ENCODE measurements at places on chromosomes 12 and 14. TPM values are rescaled to one million over a fixed set of nuclear protein-coding genes. Genes with fewer than 3 reads are reported as not detected.

Gene MOK
- 9.3 TPM for total RNA-seq

DNA sequence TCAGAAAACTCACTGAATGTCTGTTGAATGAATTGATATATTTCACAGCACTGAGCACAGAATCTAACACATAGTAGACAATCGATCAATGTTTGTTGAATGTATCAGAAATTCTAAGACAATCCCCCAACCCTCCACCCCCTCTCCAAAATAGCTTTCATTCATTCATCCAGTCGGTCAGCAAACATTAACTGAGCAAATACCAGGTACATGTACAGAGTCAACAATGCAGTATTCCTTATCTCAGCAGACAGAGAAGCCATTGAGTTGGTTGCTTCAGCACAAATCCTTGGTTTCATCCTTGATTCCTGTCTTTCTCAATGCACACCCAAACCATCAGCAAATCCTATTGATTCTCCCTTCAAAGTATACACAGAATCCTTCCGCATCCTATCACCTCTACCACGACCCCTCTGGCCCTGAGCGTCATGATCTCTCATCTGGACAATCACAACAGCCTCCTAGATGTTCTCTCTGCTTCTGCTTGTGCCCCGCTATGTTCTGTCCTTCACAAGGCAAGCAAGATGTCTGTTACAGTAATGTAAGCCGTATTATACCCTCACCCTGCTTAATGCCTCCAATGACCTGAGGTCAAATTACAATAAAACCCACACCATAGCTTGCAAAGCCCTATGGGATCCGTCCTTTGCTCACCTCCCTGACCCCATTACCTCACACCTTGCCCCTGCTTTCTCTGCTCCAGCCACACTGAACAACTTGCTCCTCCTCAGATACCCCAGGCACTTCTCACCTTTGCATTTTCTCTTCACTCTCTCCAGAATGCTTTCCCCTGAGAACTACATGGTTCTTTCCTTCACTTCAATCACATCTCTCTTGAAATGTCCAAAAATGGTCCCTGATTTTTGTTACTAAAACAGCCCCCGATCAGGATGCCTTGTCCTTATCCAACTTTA, 738.1 kb upstream of the TBX3 start:
- H3K4me1 ChIP-seq = peaks cover 15% of the 10 kb centered on the region
- peaks cover 3% of the 10 kb centered on the region for H3K27me3 ChIP-seq
- no peak overlapping the region for H3K4me3 ChIP-seq
- H3K27ac ChIP-seq = no peak overlapping the region
- no peaks in the 10 kb centered on the region for H3K36me3 ChIP-seq
- no peak for DNase-seq

GRCh38 chr12:72491426-72491825, 219.3 kb downstream of the TRHDE start:
- H3K27ac ChIP-seq = no peak overlapping the region
- H3K4me1 ChIP-seq = no peaks in the 10 kb centered on the region
- H3K4me3 ChIP-seq = no peak overlapping the region
- no peaks in the 10 kb centered on the region for H3K36me3 ChIP-seq
- H3K27me3 ChIP-seq = no peaks in the 10 kb centered on the region
- DNase-seq = no peak

DNA sequence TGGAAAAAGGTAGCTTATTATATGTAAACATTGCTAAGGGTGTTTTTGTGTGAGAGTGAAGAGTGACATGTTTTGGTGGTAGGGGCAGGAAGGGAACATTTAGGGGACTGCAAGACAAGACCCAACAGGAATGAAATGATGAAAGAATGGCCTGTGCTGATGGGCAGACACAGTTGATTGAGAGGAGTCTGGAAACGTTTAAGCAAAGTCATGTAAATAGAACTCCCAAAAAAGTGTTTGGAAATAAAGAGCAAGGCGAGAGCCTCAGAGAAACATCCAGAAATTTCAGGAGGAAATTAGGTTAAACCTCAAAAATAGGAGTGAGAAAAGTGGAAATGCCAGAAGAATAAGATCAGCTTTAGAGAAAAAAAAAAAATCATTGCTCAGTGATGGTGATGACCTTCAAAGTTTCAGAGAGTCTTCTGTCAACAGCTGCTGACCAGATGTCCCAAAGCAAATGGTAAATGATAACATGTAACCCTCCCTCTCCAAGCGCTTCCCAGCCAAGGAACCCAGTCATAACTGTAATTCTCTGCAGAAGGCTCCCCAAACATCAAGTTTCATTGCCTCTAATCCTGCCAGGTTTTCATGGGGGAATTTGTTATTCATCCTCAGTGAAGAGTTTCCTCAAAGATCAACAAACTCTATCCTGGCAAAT, 223.2 kb upstream of the FAR2 start:
- H3K27ac ChIP-seq = no peak overlapping the region
- no peaks in the 10 kb centered on the region for H3K4me1 ChIP-seq
- H3K4me3 ChIP-seq = no peak overlapping the region
- H3K27me3 ChIP-seq = no peaks in the 10 kb centered on the region

- H3K4me1 ChIP-seq = peaks cover 6% of the 10 kb centered on the region
- H3K27me3 ChIP-seq = no peaks in the 10 kb centered on the region
- no peak for DNase-seq
- peaks cover 15% of the 10 kb centered on the region for H3K36me3 ChIP-seq
Measured at GRCh38 chr14:49581209-49582112, 4.7 kb downstream of the RPS29 start.
